GF-D8 (cell line): ENCODE measurements at places on chromosomes 16 and 17.

GRCh38 chr16:586645-587590 is 2.9 kb upstream of the RAB40C start:
- no peak for DNase-seq

DNA sequence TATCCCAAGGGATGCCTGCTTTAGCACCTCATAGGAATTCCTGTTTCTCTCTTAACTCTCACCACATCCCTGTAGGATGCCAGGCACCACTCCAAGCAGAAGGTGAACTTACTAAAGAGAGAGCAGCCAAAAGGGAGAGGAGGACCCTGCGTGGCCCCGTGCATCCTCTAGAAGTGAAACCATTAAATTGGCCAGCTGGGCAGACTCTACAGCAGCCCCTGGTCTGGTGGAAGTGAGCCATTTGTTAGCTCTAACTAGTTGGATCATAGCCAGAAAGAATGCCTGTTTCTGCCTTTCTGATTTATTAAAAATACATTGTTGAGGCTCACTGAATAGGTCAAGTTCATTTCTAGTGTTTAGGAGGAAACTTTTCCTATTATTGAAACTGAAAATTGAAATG is 22.3 kb downstream of the TMEM11 start:
- DNase-seq: no peak

DNA sequence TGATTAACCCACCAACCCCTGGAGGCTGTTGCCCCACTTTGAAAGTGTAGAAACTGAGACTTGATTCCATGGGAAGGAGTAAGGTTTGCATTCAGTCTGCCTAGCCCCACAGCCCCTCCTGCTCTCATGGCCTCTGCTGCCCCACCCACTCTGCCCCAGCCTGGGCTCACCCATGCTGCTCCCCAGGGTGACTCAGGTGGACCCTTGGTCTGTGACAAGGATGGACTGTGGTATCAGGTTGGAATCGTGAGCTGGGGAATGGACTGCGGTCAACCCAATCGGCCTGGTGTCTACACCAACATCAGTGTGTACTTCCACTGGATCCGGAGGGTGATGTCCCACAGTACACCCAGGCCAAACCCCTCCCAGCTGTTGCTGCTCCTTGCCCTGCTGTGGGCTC is 6.5 kb downstream of the PRSS41 start:
- DNase-seq: no peak

- no peak for DNase-seq
These were observed 25.8 kb upstream of the NAT9 start for GRCh38 chr17:74801896-74802295.

DNA sequence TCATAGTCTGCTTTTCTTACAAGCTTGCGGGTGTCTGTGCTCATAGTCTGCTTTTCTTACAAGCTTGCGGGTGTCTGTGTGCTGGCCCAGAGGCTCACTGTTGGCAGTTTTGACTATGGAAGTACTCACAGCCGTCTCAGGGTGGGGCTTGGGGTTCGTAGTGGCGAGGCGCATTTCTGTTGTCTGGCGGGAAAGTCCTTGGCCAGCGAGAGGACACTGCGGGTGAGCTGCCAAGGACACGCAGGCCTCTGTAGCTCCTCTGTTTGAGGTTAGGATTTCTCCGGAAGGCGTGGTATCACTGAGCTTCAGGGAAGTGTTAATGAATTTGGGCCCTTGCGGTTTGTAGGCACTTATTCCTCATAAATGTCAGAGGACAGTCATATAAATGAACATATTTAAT is 13.5 kb downstream of the TBCD start:
- no peak for DNase-seq

DNA sequence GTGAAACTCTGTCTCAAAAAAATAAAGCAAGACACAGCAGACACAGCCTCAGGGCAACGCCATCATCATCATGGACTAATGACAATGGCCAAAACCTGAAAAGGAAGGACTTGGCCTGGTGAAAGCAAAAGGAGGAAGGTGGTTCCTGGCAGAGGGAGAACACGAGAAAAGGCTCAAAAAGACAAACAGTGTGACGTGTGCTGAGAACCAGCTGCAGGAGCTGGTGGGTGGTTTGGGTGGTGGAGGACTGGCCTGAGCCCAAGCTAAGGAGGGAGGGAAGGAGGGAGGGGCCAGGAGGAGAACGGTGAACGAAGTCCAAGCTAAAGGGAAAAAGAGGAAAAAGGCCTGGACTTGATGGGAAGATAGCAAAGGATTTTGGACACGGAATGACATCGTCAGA is 85.1 kb downstream of the SLC39A11 start:
- DNase-seq: no peak

- no peak for DNase-seq
These were observed 62.4 kb downstream of the STH start for GRCh38 chr17:46061435-46061834.

GRCh38 chr16:66385415-66385814 is 18.9 kb downstream of the CDH5 start:
- DNase-seq: no peak

DNA sequence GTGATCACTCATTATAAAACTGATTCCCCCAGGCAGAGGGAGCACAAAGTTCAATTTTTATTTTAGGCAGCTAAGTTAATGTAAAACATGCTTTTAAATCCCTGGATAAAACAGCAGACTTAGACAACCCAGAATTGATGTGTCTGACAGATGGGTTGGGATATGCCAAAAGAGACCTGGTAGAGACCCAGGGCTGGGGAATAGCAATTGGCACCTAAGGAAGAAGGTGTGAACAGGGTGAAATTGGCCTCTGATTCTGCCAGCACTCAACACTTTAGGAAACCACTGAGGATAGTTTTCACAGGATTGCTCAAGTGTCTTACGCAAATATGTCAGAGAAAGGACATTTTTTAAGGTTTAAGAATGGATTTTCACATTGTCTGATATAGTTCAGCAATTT is 938.2 kb upstream of the CDH8 start:
- DNase-seq: no peak

DNA sequence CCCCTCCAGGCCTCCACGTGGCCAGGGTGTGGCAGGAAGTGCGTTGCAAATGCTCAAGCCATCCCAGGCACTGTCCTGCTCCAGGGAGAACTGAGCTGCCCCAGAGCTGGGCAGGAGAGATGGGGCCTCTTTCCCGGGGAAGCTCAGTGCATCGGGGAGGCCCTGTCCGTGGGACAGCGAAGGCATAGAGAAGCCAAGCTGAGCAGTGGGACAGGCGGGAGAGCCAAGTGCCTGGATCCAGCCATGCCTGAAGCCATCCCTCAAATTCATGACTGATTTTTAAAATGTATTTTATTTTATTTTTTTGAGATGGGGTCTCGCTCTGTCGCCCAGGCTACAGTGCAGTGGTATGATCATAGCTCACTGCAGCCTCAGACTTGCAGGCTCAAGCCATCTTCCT is 25.4 kb upstream of the SSTR5 start:
- no peak for DNase-seq

- DNase-seq: no peak
These were observed 21.1 kb upstream of the KRT24 start for GRCh38 chr17:40724656-40725055.

- DNase-seq: no peak
These were observed 10.3 kb upstream of the GAS7 start for GRCh38 chr17:10208604-10209193.

DNA sequence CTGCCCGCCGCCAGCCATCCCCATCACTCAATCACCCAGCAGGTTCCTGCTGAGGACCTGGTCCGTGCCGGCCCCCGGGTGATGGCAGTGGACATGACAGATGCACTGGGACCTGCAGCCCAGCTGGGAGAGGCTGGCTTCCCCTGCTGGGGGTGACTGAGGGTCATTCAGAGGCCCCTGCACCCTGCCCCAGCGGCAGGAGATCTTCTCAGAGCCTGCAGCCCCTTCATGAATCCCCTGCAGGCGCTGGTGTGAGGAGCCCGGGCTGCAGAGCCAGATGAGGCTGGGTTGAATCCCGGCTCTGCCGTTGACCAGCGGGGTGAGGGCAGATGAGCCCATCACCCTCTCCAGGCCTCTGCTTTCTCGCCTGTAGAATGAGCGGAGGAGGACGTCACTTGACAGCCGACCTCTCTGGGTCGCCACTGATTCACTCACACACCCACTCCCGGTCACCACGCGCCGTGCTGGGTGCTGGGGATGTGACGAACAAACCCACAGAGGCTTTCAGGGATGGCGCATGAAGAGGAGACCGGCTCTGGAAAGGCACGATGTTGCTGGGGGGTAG is 95.2 kb upstream of the CIBAR2 start:
- no peak for DNase-seq
